Mammary microvascular endothelial cell (primary cell): ENCODE measurements at places on chromosomes 5 and 9. TPM values are rescaled to one million over a fixed set of nuclear protein-coding genes. Genes with fewer than 3 reads are reported as not detected.

The SVEP1 gene
- total RNA-seq: under 0.01 TPM in 1 of 2 replicates, not detected in the other

The RPL37 gene
- 51.9 and 83.8 TPM in 2 replicates for total RNA-seq

The SLU7 gene
- 34.7 and 41.4 TPM in 2 replicates for total RNA-seq

The HMGXB3 gene
- 34.8 and 41.1 TPM in 2 replicates for total RNA-seq

The SPINK4 gene
- total RNA-seq: not detected in 2 replicates

The UBE2QL1 gene
- total RNA-seq: not detected in 2 replicates

The MEIKIN gene
- total RNA-seq: not detected in 2 replicates
